Activated T-cell treated with anti-CD3 and anti-CD28 coated beads, Interleukin-2, amount 50 U/mL, for 24 hours (primary cell): ENCODE measurements at places on chromosomes 7 and 10.

- no peak for DNase-seq
Observed at GRCh38 chr7:141889321-141889720, 26.9 kb upstream of the OR9A4 start.

GRCh38 chr7:935164-935873 is 19.2 kb downstream of the ADAP1 start:
- no peak for DNase-seq

GRCh38 chr7:3042861-3043489 is 692 bp downstream of the CARD11 start:
- DNase-seq, result peak; percentile 80

DNA sequence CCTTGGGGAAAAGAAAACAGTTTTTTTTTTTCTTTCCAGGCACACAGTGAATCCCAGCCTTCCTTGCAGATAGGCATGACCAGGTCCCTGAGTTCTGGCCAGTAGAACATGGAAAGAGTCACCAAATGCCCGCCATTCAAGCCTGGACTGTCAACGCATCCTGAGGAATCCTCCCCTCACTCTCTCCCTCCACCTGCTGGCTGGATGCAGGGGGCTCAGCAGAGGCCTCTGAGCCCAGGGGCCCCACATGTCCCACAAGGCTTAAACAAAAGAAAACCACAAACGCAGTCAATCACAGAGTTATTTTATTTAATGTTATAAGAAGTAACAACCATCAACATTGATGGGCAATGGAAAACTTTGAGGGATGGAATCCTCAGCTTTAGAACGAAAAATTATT is 93.1 kb downstream of the JCAD start:
- no peak for DNase-seq

DNA sequence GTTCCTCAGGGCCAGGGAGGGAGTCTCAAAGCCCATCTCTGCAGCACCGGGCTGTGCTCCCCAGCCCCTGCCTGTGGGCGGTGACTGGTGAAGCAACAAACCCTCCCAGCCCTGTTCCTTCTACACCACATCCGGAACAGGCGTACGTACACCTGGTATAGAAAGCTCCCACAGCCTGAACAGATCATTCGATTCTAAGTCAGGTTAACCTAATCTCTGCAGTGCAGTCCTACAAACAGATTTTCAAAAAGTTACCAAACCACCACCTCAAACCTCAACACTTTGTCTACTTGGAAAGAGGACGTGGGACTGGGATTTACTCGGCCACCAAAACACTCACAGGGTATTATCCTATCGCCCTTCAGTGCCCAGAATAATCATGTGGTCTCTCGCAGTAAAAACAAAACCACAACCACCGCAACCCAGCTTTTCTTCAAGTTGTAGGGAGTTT is 238.4 kb downstream of the DIP2C start:
- DNase-seq, result peak; percentile 63

- DNase-seq, result peak; percentile 18
Observed at GRCh38 chr7:44056681-44057080, 8.7 kb downstream of the PGAM2 start.

DNA sequence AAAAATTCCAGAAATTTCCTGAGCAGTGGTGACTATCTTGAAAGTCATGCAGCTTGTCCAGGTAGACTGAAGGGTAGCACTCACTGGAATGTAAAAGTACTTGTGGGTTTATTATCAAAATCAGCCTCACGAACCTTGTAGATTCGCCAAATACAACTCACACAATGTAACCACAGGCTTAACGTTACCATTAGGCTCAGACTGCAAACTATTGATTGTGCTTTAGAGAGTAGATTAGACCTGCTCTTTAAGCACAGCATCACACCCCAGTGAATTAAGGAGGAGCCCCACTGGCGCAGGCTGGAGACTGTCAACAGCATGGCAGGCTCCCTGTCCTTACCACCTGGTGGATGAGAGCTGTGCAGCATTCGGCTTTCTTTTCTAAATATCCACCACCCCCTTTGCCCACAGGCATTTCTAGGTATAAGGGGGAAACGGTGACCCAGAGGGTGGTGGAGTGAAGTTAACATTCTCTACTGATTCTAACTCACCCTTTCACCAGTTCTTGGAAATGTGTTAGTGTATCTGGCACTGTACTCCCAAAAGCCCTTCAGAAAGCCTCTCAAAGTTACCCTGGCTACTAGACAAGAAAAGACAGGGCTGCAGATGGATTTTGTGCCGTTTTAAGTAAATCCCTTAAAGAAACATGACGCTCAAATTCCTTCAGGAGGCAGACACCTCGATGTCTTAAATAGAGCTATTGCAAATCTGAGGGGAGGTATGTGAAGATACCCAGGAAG is 56.6 kb downstream of the GSDME start:
- no peak for DNase-seq

- DNase-seq, result no peak
Observed at GRCh38 chr7:94700926-94701554, 45.1 kb upstream of the SGCE start.

DNA sequence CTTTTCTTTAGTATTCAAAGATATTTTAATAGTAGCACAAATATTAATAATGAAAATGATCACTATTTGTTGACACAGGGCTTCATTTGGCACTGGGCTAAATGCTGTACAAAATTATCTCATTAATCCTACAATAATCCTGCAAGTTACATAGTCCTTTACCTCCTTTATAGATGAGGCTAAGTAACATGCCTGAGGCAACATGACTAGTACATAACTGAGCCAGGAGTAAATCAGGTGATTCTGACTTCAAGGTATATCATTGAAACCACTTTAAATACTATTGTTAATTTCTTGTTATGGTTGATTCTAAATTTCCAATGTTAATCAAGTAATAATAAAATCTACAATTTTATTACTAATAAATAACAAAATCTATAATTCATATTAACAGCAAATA is 39.8 kb downstream of the SEM1 start:
- DNase-seq, result no peak

- DNase-seq, result no peak
Observed at GRCh38 chr10:59505926-59506325, 143.6 kb upstream of the FAM13C start.

- DNase-seq, result no peak
Observed at GRCh38 chr7:7375538-7375937, 160.1 kb downstream of the COL28A1 start.

DNA sequence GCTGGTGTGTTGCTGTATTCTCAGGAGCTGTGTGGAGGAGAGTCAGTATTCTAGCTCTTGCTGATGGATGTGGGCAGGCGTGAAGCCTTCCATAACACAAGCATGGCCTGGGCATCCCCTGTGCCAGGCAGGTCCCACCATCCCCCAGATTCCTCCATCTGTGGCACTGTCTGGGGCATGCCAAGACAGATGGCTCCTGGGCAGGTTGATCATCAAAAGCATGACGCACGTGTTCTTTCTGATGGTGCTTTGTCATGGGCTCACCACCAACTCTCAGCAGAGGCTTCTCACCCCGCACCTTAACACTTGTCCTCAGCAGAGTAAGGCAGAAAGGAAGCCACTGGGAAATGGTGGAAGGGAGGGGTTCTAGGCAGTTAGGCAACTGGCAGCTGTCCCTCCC is 364.3 kb downstream of the PLXNA4 start:
- no peak for DNase-seq

DNA sequence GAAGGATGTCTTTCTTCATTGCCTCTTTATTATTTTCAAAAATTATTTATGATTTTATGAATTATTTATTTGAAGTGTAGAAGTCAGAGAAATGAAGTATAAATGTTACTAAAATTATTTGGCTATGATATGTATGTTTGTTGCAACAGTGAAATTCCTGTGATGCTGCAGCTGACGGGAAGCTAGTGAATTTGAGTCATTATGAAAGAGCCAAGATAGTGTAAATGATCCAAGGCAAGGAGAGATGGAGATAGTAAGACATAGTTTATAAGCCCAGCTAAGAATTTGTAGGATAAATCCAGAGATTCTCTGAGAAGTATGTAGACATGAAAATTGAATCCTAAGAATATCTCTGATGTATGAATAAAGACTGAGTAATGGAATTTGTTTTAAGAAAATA is 30.8 kb downstream of the CASD1 start:
- DNase-seq, result no peak

- no peak for DNase-seq
Observed at GRCh38 chr10:132743925-132744490, 41.9 kb downstream of the NKX6-2 start.

GRCh38 chr7:590731-591551 is 71.3 kb upstream of the PDGFA start:
- no peak for DNase-seq

DNA sequence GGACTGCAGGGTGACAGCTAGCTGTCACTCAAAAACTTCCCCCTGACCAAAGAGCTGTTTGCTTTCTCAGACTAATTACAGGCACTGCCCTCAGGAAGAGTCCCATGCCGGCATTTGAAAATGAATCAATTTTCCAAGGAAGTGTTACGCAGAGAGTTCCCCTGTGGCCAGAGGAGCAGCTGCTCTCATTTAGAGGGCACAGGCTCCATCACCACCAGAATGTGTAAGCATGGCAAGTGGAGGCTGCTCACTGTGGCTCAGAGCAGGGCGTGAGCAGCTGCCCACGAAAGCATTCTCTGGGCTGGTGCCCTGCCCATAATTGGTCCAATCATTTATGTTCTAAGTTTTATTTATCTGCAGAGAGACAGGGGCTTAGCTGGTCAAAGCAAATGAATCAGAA is 202.2 kb downstream of the RAMP3 start:
- DNase-seq, result no peak

DNA sequence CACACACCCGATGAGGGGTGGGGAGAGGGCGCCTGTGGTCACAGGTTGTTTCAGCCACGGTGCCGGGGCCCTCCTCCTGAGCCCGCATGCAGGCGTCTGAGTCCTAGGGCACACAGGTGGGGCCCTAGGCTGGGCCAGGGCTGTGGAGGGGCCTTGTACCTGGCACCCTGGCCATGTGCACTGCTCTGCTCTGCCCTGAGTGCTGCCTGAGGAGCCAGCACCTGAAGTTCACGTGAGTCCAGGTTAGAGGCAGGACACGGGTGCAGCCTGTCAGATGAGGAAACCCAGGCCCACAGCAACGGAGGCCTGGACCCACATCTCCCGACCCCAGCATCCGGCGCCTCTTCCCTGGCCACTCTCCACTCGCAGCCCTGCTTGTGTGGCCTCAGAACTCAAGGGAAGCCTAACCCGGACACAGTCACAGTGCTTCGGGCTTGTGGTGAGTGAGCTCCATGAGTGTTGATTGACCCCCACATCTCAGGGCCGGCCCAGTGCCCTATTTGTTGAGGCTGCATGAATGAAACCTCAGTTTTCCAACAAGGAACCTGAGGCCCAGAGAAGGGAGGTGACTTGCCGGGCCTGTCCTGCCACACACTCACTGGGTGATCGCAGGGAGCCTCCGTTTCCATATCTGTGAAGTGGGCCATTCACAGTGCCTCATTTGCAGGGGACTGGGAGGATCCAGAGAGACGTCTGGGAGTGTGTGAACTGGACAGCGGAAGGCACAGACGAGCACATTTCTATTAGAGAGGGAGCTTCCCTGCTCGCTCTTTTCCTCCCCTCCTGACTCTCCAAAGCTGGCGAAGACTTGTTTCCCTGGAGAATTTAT is 39.6 kb downstream of the PPIF start:
- peak; percentile 27 for DNase-seq

DNA sequence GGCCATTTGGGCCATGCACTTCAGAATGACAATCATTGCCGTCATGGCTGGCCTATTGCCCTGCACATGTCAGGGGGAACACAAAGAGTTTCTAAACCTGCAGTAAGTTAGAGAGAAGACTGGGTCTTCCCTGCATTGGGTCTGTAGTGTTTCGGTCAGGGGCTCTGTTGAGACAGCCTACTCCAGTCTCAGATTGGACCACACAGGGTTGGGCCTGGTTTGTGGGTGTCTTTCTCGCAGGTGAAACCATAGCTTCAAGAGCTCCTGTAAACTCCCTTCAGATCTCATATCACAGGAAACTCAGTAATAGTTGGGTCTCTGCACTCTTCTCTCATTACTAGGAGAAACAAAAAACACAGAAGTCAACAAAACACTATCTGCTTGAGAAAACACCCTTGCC is 7.3 kb upstream of the TARP start:
- no peak for DNase-seq

GRCh38 chr10:75737580-75737949 is 306.1 kb downstream of the LRMDA start:
- DNase-seq, result no peak

GRCh38 chr10:14481752-14482151 is 151.0 kb upstream of the FRMD4A start:
- no peak for DNase-seq

DNA sequence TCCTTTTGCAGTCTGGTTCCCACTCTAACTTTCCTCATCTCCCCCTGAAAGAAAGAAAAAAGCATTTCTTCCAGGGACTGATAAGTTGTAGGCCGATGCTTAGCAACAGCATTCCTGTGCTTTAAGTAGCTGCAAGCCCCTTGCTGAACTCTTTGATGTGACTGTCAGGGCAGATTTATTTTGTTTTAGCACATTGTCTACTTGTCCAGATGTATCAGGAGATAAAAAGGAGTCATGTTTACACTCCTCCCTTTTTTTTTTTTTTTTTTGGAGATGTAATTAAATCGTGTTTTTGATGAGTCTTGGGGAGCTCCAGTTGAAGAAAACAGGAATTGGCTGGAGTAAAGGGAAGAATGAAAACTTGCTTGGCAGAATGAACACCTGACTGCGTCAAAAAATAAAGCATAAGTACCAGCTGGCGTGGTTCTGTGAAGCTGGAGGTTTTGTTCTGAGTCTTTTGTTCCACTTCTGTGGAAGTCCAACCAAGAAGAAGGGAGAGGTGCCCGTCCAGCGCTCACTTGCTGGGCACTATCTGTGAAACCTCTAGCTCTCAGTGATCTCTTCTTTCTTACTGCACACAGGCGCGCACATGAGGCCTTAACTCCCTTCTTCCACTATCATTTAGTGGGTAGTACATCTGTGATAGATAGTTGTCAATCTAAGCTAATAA is 871.7 kb downstream of the LRMDA start:
- DNase-seq, result no peak

GRCh38 chr10:43901302-43901701 is 252.6 kb upstream of the ZNF32 start:
- DNase-seq, result no peak

DNA sequence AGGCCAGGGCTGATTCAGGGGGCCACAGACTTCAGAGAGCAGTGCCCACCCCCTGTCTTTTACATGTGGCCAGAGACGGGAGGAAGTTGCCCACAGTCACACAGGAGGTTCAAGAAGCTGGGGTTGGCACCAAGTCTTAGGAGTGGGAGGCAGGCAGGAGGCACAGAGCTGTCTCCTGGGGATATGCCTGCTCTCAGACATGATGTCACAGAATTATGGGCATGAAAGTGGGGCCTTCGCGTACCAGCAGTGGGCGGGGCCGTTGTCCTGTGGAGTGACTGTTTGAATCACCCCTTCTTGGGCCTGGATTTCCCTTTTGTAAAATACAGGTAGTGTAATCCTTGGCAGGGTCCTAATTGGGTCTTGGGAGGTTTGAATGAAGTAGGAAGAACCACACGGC is 81.2 kb upstream of the PPIF start:
- DNase-seq, result no peak
